Stimulated activated CD8-positive, alpha-beta memory T cell treated with anti-CD3 and anti-CD28 coated beads, Interleukin-7, amount 100 ng/mL, for 4 hours (primary cell): ENCODE measurements at places on chromosomes 6 and 20.

DNA sequence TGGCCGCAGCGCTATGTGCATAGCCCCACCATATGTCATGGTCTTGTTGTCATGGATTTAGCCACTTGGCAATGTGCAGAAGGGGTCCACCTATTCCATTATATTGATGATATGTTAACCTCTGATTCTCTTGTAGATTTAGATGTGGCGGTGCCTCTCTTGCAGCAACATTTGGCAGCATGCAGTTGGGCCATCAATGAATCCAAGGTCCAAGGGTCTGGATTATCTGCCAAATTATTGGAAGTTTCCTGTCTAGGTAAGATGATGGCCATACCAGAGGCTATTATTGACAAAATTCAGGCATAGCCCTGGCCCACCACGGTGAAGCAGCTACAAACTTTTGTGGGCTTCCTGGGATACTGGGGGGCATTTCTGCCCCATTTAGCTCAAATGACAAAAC, 31.4 kb downstream of the HDDC2 start:
- no peak for DNase-seq

- no peak for DNase-seq
Observed at GRCh38 chr6:170006900-170007467, 255.6 kb downstream of the ERMARD start.

GRCh38 chr6:118299457-118299856, 248.6 kb upstream of the PLN start:
- DNase-seq, result no peak

GRCh38 chr6:90233994-90234393, 62.6 kb downstream of the BACH2 start:
- peak; percentile 76 for DNase-seq

- no peak for DNase-seq
Observed at GRCh38 chr6:37176268-37177076, 6.5 kb downstream of the PIM1 start.

DNA sequence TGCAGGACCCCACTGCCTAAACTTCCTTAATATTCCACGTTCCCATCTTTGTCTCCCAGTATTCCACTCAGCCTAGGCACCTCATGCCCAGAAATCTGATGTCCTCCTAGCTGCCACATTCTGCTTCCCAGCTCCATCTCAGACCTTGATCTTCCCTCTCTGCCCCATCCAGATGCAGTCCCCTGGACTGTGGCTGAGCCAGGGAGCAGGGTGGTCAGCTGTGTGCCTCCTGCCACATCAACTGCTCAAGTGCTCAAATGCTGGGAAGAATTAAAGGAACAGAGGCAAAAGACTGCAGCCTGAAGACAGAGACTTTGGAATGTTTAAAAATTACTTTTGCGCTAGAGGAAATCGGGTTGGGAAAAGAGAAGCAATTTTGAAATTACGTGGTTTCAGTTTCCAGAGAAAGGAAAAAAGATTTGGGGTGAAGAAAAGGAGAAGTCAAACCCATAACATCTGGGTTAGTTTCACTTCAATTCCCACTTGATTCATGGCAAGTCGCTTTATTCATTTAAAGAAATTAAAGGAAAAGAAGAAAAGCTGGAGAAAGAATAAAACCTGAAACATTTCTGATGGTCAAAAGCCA, 704.8 kb downstream of the PTPRT start:
- DNase-seq, result no peak
